Lower leg skin (tissue), 4 donors: ENCODE measurements at places on chromosomes 12 and 14. TPM values are rescaled to one million over a fixed set of nuclear protein-coding genes. Genes with fewer than 3 reads are reported as not detected.

DNA sequence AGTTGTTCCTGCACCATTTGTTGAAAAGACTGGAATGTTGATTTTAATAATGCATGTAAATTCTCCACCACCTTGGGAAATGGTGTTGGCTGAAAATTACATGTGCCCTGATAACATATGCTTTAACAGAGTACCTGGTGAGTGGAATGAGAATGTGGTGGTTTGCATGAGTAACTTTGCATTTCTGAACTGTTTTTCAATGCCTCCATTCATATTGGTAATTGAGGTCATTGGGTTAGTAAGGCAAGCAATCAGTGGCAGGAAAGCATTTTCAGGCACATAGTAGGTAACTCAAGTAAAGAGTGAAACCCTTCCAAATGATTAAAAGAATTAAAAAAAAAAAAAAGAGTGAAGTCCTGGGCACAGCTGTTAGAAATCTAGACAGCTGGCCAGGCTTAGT is 32.2 kb upstream of the BICD1 start:
- no peak for DNase-seq

DNA sequence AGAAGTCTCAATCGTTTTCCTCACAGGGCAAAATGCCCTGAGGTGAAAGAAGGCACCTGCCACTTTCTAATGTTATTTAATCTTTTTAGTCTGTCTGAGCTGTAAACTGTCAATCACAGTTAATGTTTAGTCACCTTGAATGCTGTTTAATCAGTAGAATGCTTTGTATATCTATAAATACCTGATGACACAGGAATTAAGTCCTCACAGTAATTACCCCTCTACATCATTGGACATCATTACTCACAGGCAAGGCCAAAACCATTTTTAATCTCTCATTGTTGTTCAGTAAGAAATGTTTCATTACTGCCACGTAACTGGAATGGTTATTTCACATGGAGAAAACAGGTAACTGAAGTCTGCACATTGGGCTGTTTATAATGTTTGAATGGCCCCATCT is 178.8 kb downstream of the EXOC5 start:
- DNase-seq = no peak

- DNase-seq = no peak
Observed at GRCh38 chr12:130219929-130220705, 57.9 kb downstream of the FZD10 start.

DNA sequence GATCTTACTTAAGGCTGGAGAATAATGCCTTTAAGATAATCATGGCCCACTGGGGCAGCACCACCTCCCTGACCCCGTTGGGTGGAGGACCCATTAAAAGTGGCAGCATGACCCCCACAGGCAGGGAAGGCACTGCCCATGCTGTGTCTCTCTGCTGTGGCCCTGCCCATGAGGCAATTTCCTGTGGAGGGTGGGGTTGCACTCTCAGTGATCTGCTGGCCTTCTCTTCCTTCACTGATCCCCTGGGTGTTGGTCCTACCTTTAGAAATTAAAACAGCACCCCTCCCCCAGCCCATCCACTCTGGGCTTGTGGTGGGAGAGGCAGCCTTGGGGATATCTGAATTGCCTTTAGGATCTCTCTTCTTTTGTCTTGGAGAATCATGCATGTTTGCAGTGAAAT is 17.3 kb downstream of the KLRK1 start:
- DNase-seq = no peak

GRCh38 chr14:41505491-41505890 is 101.2 kb upstream of the LRFN5 start:
- no peak for DNase-seq

- DNase-seq = no peak
Observed at GRCh38 chr12:45244561-45245343, 28.9 kb downstream of the ANO6 start.

DNA sequence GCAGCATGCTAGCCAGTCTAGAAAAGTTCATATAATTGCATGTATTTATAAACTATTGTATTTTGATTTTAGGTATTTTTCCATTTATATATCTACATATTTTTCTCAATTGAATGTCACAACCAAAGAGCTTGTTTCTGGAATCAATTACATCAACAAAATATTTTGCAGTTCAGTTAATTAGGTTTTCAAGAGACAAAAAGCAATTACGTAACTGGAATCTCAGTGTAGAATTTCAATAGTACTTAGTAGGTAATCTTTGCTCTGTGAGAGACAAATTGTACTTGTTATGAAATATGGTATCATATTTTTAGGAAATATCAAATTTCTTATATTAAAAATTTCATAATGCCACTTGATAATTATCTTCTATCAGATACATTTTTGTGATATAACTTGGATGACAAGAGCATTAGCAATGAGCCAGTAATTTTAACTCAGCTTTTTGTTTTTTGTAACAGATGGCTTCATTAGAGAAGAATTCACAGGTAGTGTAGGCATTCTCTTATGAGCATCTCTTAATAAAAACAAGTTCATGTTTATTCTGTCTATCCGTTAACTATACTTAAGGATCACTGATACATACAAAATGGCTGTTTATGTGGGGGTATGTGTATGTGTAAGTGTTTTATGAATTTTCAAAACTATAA is 774.7 kb downstream of the C12orf50 start:
- DNase-seq = no peak

DNA sequence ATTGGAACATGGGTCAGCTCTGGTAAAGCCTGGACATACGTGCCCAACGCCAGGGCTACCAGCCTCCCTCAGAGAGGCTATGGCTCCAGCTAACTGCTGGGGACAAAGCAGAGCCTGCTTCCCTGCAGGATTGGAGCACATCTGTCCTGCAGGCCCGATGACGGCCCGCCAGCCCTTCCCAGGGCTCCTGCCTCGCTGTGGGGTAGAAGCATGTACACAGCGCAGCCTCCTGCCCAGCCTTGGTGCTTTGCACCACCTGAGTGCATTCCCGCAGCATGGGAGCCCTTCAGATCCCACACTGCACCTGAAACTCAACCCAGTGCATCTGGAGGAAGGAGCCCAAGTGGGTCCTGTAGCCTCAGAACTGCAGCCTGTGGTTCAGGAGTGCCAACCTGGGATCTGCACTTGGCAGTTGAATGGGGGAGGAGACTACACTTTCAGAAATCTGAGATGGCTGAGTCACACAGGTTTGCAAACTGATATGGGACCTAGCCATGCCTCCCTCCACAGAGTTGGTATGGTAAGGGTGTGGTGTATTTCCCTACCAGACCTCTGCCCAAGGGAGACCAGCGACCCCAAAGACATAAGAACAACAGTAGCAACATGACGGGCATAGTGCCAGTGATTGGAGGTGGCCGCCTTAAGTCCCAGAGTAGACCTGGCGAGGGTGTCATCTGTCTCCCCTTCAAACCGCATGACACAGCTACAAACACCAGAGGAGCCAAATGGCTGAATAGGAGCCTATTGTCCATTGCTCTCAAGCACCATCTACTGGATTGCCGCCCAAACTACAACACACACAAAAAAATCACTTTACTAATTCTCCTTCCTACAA is 273.9 kb upstream of the MIS18BP1 start:
- DNase-seq = no peak

DNA sequence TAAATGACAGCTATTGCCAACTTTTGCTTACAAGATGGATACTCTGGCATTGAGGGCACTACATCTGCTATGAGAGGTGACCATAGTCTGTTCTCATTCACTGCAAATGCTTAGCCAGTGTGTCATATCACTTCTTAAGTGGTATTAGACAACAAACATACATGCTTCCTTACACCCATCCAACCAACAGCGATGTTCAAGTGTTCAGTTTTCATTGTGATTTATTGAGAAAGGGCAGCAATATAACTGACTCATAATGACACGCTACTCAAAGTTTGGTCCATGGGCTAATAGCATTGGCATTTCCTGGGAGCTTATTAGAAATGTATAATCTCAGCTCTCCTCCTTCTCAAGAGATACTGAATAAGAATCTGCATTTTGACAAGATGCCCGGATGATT is 181.7 kb downstream of the NPAS3 start:
- DNase-seq = no peak

DNA sequence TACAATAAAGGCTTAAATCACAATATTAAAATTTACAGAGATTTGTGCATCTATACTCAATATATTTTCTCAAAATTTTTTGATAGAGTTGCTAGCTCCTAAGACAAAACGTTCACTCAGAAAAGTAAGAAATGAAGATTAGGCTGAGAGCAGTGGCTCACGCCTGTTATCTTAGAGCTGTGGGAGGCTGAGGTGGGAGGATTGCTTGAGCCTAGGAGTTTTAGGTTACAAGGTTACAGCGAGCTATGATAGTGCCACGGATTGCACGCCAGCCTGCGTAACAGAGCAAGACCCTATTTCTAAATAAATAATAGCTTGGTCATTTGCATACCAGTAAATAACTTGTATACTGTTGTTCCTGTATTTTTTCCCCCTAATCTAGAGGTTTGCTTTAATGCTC is 35.0 kb upstream of the CFL2 start:
- DNase-seq = no peak

DNA sequence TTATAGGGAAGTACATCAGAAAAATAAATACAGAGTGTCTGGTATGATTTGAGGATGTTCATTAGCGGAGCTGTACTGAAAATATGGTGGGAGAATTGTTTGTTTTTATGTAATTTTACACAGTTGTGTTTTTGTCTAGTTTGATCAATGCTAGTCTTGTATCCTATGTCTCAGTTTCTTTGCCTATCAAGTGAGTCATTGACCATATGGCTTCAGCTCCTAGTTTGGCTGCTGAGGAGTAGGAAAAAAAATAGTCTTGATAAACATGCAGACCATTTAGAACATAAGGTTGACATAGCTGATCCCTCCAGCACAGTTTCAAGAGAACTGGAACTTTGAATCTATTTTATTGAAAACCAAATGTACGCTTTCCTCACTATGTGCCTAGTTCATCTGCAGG is 1292.1 kb upstream of the FLRT2 start:
- DNase-seq = no peak

- peak; percentile 84 for DNase-seq
Observed at GRCh38 chr14:95046711-95047681, 110.3 kb downstream of the DICER1 start.

DNA sequence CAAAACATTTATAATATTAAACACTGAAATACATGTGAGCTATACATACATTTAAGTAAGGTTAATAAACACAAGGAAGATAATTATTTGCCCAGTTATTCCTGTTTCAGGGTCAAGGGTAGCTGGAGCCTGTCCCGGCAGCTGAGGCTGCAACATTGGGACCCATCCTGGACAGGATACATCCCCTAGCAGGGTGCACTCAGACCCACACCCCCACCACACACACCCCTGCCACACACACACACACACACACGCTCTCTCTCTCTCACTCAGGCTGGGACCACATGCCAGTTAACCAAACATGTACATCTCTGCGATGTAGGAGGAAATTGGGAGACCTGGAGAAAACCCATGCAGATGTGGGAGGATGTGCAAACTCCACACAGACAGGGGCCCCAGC is 112.6 kb upstream of the TMCC3 start:
- no peak for DNase-seq

- no peak for DNase-seq
Observed at GRCh38 chr14:26775765-26776563, 178.1 kb upstream of the NOVA1 start.

DNA sequence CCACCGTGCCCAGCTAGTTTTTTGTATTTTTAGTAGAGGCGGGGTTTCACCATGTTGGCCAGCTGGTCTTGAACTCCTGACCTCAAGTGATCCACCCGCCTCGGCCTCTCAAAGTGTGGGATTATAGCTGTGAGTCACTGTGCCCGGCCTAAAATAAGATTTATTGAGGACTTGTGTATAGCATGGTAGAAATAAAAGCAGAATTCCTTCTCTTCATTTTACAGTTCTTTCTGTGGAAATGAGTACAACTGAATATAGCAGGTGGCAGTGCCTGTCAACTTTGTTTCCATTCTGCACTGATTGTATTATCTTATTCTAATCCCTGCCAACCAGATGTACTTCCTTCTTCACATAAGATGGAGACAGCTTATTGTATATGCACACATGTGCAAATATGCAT is 41.0 kb downstream of the DIP2B start:
- no peak for DNase-seq

- no peak for DNase-seq
Observed at GRCh38 chr12:123270214-123271000, 1.2 kb downstream of the CDK2AP1 start.

DNA sequence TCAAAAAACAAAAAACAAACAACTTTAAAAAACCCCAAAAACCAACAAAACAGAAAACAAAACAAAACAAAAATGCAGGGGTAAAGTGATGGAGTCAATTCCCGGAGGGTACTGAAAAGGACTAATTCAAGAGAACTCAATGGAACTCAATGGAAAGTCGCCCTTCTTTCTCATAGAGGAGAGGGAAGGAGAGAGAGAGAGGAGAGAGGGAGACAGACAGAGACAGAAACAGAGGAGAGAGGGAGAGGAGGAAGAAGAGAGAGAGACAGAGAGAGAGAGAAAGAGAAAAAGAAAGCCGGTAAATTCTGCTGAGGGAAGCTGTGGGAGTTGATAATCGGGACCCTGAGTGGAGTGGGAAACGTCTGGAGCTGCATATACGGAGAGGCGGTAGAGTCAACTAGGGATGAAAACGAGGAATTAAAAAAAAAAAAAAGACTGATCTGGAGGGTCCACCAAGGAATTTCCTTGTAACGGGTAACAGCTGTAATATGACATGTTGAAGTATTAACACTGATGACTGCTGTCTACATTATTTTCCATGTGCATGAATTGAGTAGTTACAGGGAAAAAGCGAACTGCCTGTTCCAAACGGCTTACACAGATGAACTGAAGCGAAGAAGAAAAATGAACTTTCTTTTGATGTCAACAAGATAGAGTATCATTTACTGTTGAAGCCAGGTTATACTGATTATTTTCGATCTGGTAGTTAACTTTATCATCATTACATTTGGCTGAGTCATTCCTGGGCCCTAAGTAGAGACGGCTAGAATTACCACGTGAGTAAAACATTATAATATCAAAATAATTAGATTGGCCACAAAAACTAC is 934 bp upstream of the ZC2HC1C start:
- DNase-seq = no peak

GRCh38 chr14:65937960-65938316 is 525.4 kb downstream of the FUT8 start:
- no peak for DNase-seq

- DNase-seq = no peak
Observed at GRCh38 chr12:638953-639557, 24.2 kb downstream of the NINJ2 start.

GRCh38 chr14:84234281-84234680 is 1295.7 kb upstream of the FLRT2 start:
- DNase-seq = no peak

GRCh38 chr12:52097045-52097666 is 17.7 kb downstream of the SMIM41 start:
- no peak for DNase-seq

GRCh38 chr12:124605150-124605882 is 37.9 kb upstream of the NCOR2 start:
- DNase-seq = no peak

BHLHE41 gene
- total RNA-seq = 4.9 TPM

OTOGL gene
- total RNA-seq = 0.15 TPM

PTGDR gene
- total RNA-seq = not detected

KCNH3 gene
- total RNA-seq = not detected

PRKAB1 gene
- 24.0 TPM for total RNA-seq

SYCP3 gene
- not detected for total RNA-seq

SAMD15 gene
- not detected for total RNA-seq

HSPA2 gene
- total RNA-seq = 124 TPM

CLEC14A gene
- total RNA-seq = 25.8 TPM

PCED1B gene
- 0.23 TPM for total RNA-seq
